ENCODE measurements at places on chromosomes 3 and 15.
A peak's percentile ranks its signal among the peaks of the same experiment; 100 is the strongest.

DNA sequence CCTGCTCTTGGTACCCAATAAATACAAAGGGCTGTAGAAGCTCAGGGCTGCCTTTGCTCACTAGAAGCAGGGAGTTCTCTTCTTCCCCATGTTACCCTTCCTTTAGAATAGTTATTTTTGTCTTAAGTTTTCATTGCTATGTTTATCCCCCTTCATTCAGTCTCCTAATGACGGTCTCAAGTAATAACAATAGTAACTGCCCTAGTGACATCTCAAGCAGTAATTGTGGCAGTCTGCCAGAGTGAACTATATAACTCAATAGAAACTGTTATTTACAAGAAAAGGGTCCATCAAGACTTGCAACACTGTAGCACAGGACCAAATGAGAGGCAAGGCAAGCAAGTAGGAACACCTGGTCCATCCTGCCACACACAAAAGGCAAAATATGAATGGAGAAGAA is 32.5 kb upstream of the SIN3A start:
- DNase-seq, result no peak

GRCh38 chr3:20853890-20854289 is 667.9 kb upstream of the SGO1 start:
- no peak for DNase-seq

- DNase-seq, result peak; percentile 84
Observed at GRCh38 chr3:161558236-161558635, 61.6 kb downstream of the OTOL1 start.

DNA sequence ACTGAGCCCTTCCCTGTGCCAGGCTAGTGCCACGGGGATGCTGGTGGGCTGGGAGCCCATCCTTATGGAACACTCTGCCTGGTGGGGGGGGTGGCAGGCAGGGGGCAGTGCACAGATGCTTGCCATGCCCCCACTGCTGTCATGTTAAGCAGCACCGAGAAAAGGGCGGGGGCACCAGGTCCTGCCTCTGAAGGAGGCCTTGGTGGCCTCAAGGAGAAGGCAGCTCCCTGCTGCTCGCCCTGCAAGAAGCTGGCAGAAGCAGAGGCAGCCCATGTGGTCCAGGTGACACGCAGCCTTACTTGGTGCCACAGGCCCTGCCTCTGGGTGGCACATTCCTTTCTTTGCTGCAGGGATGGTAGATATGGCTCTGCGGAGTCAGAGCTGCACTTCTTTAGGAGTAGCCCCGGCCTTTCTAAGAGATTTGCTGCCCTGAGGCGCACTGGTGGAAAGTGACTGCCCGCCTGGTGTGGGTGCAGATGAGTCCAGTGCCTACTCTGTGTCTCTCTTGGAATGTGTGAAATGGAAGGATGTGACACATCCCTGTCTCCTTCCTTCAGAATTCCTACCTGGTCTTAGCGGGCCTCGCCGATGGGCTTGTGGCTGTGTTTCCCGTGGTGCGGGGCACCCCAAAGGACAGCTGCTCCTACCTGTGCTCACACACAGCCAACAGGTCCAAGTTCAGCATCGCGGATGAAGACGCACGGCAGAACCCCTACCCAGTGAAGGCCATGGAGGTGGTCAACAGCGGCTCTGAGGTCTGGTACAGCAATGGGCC is 145.8 kb downstream of the LRRK1 start:
- DNase-seq, result no peak

GRCh38 chr3:146705225-146705624 is 100.1 kb upstream of the PLSCR5 start:
- no peak for DNase-seq

DNA sequence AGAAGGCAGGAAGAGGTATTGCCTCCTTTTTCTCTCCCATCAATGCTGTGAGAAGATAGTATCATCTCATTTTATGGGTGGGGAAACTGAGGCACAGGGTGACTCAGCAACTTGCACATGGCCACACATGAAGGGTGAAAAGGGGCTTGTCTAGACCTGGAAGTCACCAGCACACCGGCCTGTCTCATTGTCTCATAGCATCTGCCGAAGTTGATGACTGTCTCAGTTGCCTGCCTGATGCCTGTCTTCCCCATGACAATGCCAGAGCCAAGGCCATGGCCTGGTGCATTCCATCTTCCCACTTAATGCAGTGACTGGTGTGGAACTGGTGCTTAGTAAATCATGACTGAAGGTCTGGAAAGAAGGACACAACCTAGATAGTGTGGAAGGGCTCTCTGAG is 27.9 kb upstream of the PRR23E start:
- no peak for DNase-seq

DNA sequence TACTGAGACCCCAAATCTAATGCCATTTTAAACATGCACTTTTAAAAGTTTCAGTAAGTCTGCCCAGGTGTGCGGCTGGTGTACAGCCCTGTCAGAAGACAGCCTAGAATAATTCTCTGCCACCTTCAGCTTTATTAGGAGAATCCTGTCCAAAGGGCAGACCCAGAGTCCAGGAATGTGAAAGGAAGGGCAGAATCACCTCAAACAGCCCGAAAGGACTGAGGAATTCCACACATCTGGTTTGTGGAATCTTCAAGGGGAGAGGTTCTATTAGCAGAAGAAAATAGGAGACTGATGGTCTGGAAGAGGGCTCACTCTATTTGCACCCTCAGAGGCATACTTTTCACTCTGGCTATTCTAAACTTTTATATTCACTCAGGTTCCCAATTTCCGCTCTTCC is 46.6 kb downstream of the TYRO3 start:
- DNase-seq, result no peak

GRCh38 chr3:105906836-105907235 is 38.0 kb upstream of the CBLB start:
- no peak for DNase-seq

GRCh38 chr3:173191611-173192010 is 50.6 kb upstream of the SPATA16 start:
- DNase-seq, result no peak

DNA sequence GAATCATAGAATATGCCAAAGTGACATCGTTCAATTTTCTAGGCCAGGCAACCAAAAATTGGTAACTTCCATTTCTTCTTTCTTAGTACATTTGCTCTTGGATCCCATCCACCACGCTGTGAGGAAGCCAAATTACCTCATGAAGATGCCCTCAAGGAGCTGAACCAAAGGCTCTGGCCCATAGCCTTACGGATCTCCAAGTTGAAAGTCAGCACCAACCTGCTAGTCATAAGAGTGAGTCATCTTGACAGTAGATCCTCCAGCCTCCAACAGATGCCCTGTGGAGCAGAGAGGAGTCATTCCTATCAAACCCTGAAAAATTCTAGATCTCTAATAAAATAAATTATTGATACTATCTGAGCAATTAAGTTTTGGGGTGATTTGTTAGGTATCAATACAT is 322.5 kb upstream of the COL8A1 start:
- no peak for DNase-seq

- no peak for DNase-seq
Observed at GRCh38 chr3:32992310-32992686, 40.9 kb downstream of the CCR4 start.

DNA sequence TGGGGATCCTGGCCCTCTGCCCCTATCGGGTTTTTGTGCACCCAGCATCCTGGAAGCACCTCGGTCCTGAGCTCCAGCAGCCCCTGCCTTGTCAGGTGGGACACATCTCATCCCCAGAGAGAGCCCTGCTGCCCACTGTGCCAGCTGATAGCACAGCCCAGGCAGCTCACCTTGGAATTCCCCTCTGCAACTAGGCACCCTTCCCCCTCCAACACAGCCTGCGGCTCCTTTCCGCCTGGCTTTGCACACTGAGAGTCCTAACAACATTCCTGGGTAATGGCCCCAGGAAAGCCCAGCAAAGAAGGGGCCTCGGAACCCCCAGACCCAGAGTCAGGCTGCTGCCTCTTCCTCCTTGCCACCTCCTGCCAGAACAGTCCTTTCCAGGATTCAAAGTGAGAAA is 5.9 kb downstream of the HCN4 start:
- no peak for DNase-seq

- peak; percentile 17 for DNase-seq
Observed at GRCh38 chr15:33310481-33311311, at the start of gene RYR3. Gene RYR3, plus strand, starts transcription at chr15:33310967. Its CDS starts 79 bp downstream, at chr15:33311046.

DNA sequence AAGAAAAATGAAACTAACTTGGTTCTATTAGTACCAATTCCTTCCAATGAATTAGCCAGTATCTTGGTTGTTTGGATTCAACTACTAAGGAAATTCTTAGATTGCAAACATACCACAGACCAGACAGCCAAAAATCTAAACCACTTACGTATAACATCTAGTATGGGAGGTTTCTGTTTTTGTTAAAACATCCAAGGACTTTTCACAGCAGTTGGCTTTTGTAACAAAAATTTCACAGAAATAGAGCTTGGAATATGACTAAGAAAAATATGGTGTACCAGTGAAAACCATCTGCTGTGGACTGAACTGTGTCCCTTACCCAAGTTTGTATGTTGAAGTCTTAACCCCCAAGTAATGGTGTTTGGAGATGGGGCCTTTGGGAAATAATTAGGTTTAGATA is 199.2 kb downstream of the OTOL1 start:
- no peak for DNase-seq

GRCh38 chr3:154794391-154794790 is 285.7 kb upstream of the MME start:
- DNase-seq, result no peak

DNA sequence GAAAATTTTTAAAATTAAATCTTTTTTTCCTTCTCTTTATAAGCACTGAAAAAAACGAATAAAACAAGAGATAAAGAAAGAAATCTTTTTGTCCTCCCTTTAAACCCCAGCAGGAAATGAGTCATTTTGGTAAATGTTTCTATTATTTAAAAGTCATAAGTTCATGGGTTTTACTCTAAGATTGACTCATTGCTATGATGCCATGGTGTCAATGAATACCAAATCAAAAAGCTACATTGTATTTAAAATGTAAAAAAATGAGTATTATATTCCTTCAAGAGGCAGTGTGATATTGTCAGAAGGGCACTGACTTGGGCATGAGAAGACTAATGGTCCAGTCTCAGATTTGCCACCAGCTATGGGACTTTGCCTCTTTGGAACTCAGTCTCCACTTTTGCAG is 303.4 kb upstream of the DNAJC19 start:
- DNase-seq, result peak; percentile 53

DNA sequence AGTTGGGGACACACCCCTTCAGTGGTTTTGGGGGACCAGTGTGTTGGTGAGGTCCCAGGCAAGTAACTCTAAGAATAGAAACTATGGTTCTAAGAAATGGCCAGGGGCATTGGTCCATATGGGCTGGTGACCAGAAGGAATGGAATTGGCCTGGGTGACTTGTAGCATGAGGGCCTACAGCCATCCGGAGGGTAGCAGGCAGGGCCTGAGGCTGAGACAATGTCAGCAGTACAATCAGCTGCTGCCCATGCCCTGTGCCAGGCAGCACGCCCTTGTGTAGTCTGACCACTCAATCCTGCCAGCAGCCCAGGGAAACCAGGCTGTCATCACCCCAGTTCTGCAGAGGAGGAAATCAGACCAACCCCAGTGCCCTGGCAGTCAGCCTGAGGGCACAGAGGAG is 100.6 kb downstream of the DNAJB8 start:
- no peak for DNase-seq

DNA sequence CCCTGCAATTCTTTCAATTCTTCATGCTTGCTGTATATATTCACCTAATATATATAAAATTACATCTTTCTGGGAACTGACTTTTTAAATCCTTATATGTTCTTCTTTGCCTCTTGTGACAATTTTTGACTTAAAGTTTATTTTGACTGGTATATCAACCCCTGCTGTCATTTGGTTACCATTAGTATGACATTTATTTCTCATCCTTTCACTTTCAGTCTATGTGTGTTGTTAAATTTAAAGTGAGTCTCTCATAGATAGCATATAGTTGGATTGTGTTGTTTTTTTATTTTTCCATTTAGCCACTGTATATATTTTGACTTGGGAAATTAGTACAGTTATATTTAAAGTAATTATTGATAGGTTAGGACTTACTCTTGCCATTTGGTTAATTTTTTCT is 194.9 kb downstream of the DPH6 start:
- DNase-seq, result no peak

DNA sequence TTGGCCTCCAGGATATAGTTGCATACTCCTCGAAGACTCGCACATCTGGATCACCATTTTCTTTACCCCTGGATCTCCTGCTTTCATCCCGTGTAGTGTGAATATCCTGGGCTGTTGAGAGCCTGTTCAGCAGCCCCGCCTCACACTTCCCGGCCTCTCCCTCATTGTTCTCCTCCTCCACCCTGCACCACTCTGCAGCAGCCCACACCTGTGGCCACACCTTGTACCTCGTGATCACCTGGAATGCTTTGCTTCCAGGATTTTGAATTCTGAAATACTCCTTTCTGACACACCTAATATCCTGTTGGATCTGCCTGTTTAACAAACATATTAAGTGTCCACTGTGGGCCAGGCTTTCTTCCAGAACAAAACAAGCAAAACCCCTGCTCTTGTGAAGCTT is 14.4 kb downstream of the ABHD17C start:
- no peak for DNase-seq

GRCh38 chr3:140368223-140368811 is 309.5 kb upstream of the TRIM42 start:
- no peak for DNase-seq

GRCh38 chr3:18680758-18681157 is 255.6 kb upstream of the SATB1 start:
- DNase-seq, result no peak

DNA sequence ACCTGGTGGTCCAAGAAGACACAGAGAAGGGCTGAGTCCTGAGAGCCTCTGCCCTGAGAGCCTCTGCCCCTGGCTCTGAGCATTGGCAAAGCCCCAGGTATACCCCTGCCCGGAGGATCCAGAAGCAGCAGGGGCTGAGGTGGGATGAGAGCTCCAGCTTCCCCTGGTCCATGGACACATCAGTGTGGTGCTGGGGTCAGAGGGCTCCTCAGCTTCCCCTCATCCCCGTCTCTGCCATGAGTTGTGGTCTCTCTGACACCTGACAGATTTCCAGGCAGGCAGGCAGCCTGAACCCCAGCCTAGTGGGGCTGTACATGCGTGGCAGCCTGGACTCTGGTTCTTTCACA is 3.5 kb upstream of the KLF15 start:
- no peak for DNase-seq

- DNase-seq, result no peak
Observed at GRCh38 chr3:155192957-155193746, 100.3 kb downstream of the STRIT1 start.

DNA sequence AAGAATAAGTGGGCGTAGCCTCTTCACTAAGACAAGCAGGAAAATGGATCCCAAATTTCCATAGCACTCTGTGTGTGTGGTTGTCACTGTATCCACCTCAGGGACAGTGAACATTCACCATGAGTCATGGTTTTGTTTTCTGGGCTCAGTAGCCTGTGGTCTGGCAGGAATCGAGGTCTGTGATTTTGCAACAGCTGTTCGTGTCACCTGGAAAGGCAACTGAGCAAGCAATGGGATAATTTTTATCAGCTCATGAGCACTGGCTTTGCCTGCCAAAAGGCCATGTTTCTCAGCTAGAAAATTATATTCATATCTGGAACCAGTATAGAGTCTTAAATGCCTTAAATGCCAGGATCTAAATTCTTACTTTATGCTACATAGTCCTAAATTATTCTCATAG is 60.9 kb downstream of the STRIT1 start:
- DNase-seq, result peak; percentile 97

- no peak for DNase-seq
Observed at GRCh38 chr3:79497447-79498111, 270.2 kb downstream of the ROBO1 start.

All from H4 (cell line).